ENCODE measurements at places on chromosomes 1 and 21. TPM values are rescaled to one million over a fixed set of nuclear protein-coding genes. Genes with fewer than 3 reads are reported as not detected.

DNA sequence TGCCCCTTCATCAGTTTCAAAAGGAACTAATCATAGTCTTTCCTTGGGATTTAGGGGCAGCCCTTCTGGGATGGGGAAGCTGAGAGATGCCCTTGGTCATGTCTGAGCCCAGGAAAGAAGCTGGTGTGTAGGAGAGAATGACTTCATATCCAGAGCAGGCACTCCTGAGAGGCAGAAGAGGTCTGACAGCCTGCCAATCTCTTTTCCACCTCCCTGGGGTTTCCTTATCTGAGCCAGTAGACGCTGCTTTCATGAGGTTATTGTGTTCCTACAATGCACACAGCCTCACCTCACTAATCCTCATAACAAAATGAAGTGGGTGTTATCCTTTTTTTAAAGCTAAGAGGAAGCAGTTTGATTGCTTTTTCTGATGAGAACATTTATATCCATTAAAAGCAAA, 14.1 kb downstream of the ROR1 start:
- no peaks in the 10 kb centered on the region for H3K36me3 ChIP-seq
- no peak overlapping the region for H3K4me3 ChIP-seq
- no peak overlapping the region for H3K27ac ChIP-seq
- DNase-seq: no peak

Gene COQ8A
- 60.6 TPM for total RNA-seq

- DNase-seq: no peak
- peaks cover 72% of the 10 kb centered on the region for H3K27me3 ChIP-seq
- H3K4me1 ChIP-seq: no peaks in the 10 kb centered on the region
- H3K27ac ChIP-seq: no peak overlapping the region
- H3K36me3 ChIP-seq: no peaks in the 10 kb centered on the region
Measured at GRCh38 chr1:3011127-3011526, 10.1 kb upstream of the ACTRT2 start.

GRCh38 chr1:239184561-239185244, 201.7 kb upstream of the CHRM3 start:
- H3K4me1 ChIP-seq: no peaks in the 10 kb centered on the region
- no peak overlapping the region for H3K4me3 ChIP-seq
- no peak for DNase-seq
- H3K27me3 ChIP-seq: no peaks in the 10 kb centered on the region
- no peak overlapping the region for H3K27ac ChIP-seq

GRCh38 chr1:207364614-207365013, 43.1 kb downstream of the CD55 start:
- H3K4me1 ChIP-seq: no peaks in the 10 kb centered on the region
- H3K36me3 ChIP-seq: no peaks in the 10 kb centered on the region
- DNase-seq: no peak
- H3K27me3 ChIP-seq: no peaks in the 10 kb centered on the region

GRCh38 chr1:153786038-153786790, 11.0 kb downstream of the SLC27A3 start:
- H3K27ac ChIP-seq: no peak overlapping the region
- DNase-seq: no peak
- no peaks in the 10 kb centered on the region for H3K4me1 ChIP-seq
- no peaks in the 10 kb centered on the region for H3K36me3 ChIP-seq
- H3K4me3 ChIP-seq: no peak overlapping the region
- H3K27me3 ChIP-seq: no peaks in the 10 kb centered on the region

Gene NTMT2
- total RNA-seq: not detected

DNA sequence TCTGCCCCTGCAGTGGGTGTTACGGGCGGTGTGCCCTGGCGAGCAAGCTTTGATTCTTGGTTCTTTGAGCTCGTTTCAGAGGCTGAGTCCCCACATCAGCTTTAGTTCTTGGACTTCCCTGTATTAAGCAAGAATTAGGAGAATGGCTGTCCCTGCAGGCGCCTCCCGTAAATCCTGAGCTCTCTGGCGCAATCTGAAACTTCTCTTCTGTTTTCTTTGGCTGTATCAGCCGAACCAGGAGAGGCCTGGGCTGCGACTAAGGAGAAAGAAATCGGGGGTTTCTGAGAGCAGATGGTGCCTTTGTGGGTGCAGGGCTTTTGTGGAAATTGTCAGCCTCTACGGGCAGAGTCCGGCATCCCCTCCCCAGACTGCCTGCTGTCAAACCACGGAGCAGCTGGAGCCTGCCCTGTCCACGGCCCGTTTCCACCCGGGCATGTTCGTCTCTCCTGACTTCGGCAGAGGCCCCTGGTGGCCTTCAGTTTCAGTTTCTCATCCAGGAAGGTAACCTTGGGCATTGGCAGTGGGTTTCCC, 17.9 kb downstream of the CSTB start:
- H3K27ac ChIP-seq: peak overlapping the region; percentile 73
- no peaks in the 10 kb centered on the region for H3K4me1 ChIP-seq
- no peak overlapping the region for H3K4me3 ChIP-seq

Gene FAM131C
- total RNA-seq: not detected

DNA sequence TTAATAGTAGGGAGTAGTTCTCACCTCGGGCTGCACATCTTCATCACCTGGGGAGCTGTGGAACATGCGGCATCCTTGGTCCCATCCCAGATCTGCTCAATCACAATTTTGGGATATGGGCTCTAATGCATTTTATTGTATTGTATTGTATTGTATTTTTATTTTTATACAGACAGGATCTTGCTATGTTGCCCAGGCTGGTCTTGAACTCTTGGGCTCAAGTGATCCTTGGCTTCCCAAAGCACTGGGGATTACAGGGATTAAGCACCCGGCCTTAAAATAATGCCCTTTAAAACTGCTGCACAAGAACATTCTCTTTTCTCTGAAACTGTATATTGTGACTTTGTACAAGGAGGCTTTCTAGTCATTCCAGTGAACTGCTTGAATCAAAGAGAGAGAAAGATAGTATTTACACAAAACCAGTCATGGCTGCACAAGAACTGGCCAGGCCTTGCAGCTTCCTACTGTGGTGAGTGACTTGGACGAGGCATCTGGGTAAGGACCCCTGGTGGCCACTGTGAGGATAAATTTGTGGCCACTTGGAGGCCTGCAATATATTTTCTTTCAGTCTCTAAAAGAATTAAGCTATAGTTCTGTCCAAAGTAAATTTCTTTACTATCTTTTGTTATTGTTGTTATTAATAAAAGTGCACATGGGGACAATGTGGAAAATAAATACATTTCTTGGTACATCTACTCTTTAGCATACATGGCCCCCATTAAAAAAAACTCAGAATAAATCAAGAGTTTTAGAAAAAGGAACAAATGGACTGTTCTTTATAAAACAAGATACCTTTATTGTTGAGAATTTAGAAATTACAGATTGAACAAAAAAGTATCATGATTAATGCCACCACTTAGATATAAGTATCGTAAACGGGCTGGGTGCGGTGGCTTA, 48.0 kb downstream of the TBCE start:
- H3K4me3 ChIP-seq: no peak overlapping the region
- DNase-seq: peak; percentile 67
- H3K27ac ChIP-seq: no peak overlapping the region

Gene KLHDC8A
- total RNA-seq: not detected

DNA sequence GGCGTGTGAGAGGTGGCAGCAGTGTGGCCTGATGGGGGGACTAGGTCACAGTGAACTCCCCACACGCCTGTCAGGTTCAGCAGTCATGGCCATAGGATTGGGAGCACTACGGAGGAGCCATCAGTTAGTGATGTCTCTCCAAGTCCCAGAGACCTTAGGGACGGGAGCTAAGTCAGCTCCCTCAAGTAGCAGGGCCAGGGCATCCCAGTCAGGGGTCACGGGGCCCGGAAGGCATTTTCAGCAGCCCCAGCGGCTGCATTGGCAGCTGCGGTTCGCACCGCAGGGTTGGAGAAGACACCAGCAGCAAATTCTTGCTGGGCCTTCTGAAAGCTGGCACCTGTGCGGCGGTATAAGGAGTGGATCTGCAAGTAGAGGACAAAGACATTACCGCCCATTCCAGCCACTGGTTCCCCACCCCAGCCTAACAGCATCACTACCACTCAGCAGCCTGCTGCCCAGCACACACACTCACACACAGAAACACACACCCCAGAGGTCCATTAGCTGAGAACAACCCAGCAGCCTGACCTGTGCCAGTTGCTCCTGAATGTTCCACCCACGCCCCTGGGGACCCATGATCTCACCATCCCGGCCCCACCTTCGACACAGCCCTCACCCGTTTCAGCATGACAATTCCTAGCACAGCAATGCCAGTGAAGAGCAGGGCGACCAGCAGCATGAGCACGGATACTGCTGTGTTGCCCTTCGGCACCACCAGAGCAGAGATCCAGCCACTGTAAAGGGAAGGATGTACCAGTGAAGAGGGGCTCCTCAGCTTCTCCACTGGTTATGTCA, 972 bp upstream of the ENTREP3 start:
- H3K27me3 ChIP-seq: no peaks in the 10 kb centered on the region
- H3K27ac ChIP-seq: peak overlapping the region; percentile 96
- no peak for DNase-seq

DNA sequence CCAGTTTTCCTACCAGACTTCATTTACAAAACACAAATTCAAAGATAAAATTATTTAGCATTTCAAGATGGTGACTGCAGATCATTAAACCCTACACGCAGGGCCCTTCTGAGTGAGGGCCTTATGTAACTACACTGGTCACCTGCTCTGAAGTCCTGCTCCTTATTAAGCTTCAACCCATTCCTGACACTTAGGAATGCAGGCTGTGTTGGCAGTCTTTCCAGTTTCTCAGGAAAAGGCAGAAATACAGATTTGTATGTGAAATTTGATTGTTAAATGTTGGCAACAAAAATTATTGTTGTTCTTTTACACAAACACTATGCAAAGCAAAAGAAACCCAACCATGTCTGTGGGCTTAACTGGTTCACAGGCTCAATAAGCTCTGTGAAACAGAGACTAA, 25.8 kb upstream of the BCAS2 start:
- H3K4me3 ChIP-seq: no peak overlapping the region
- H3K36me3 ChIP-seq: no peaks in the 10 kb centered on the region
- H3K27ac ChIP-seq: no peak overlapping the region
- no peaks in the 10 kb centered on the region for H3K4me1 ChIP-seq
- H3K27me3 ChIP-seq: no peaks in the 10 kb centered on the region

Gene ADAMTS1
- 72.0 TPM for total RNA-seq

- H3K27ac ChIP-seq: no peak overlapping the region
- H3K27me3 ChIP-seq: no peaks in the 10 kb centered on the region
- DNase-seq: no peak
- H3K4me1 ChIP-seq: no peaks in the 10 kb centered on the region
- no peaks in the 10 kb centered on the region for H3K36me3 ChIP-seq
- H3K4me3 ChIP-seq: no peak overlapping the region
Measured at GRCh38 chr1:150789396-150789795, 18.7 kb downstream of the CTSK start.
